ENCODE measurements at places on chromosomes 5 and 9.

DNA sequence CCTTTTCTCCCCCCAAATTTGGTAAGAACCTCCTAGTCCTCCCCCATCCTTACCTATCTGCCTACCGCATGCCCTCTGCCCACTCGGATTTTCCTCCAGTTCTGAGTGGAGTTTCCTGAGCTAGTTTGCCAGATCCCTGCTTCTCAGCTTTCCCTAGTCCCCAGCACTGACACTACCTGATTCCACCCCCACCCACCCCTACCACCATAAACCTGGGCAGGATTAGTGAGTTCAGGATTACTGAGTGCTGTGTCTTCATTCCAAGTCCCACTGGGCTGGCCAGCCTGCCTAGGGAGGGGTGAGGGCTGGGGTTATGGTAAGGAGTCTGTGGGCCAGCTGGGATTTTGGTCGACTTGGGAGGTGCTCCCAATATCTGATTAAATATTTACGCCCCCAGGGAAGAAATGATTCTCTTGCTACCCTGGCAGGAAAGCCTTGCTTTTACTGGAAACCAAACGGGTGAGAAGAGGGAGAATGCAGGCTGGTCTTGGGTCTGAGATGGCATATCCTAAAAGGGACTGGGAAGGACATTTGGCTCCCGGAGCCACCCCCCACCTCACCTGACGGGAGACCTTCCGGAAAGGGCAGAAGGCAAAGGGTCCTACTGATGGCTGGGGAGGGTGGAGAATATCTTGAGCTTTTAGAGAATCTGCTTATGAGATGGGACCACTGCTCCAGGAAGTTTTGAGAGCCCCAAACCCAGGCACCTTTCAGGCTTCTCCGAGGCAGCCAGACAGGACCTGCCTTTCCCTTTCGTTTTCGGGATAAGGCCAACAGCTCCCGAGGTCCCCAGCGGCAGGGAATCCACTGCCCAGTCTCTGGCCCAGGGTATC lies 3.7 kb downstream of the PITX1 start:
- no peak for DNase-seq

- DNase-seq, result no peak
These were observed 36.9 kb upstream of the ANGPTL2 start for GRCh38 chr9:127159325-127159801.

- DNase-seq, result no peak
These were observed 205.9 kb downstream of the EFNA5 start for GRCh38 chr5:107464876-107465275.

GRCh38 chr9:13939701-13940490 lies 374.0 kb downstream of the NFIB start:
- no peak for DNase-seq

GRCh38 chr9:128215491-128216409 lies 12.6 kb downstream of the DNM1 start:
- peak; percentile 74 for DNase-seq

GRCh38 chr9:134267305-134267880 lies 58.9 kb upstream of the RXRA start:
- no peak for DNase-seq
